Tibial nerve (tissue), 4 donors: ENCODE measurements at places on chromosomes 7 and 10. TPM values are rescaled to one million over a fixed set of nuclear protein-coding genes. Genes with fewer than 3 reads are reported as not detected.

SPOCK2 gene
- total RNA-seq, result 2.6 TPM

GPR85 gene
- not detected for total RNA-seq

FAM25C gene
- total RNA-seq, result not detected

OGDHL gene
- not detected for total RNA-seq

TMEM184A gene
- total RNA-seq, result not detected

COL26A1 gene
- total RNA-seq, result 0.21 TPM

NKX2-3 gene
- not detected for total RNA-seq

RABGEF1 gene
- total RNA-seq, result 31.0 TPM

TMEM139 gene
- 12.0 TPM for total RNA-seq
